Activated T-helper 9 cell treated with anti-CD3 and anti-CD28 coated beads, Interleukin-2, amount 50 U/mL, for 16 hours (primary cell): ENCODE measurements at places on chromosomes 1 and 21.

DNA sequence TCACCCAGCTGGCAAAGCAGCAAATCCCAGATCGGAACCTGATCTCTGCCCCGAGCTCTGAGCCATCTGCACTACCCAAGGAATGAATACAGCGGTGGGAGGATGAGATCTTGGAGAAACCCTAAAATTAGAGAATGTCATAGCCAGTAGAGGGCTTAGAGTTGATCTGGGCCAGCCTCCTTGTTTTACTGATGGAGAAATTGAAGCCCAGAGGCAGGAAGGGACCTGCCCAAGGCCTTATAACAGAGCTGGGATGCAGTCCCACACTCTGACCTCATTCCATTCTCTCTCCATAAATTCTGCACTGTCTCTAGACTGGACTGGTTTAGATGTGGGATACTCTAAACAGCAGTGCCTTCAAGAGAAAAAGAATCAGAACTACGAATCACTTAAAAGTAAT is 4.8 kb upstream of the SFN start:
- DNase-seq = no peak

GRCh38 chr1:173212952-173213491 is 5.9 kb upstream of the TNFSF4 start:
- DNase-seq = no peak

DNA sequence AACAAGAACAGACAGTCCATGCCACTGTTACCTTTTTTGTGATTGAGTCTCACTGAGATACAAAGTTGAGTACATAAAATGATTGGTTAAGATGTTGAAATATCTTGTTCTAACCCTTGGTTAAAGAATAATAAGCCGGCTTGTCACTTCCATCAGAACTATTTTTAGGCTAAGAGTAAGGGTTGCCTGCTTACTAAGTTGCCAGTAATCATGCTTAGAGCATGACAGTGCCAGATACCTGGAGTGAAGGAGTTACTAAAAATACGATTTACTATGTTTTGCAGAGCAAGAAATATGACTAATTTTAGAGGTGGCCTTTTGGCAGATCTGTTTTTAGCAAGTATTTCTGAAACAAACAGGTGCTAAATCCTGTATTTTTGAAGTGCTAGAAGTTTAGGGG is 6.0 kb downstream of the HUNK start:
- no peak for DNase-seq

DNA sequence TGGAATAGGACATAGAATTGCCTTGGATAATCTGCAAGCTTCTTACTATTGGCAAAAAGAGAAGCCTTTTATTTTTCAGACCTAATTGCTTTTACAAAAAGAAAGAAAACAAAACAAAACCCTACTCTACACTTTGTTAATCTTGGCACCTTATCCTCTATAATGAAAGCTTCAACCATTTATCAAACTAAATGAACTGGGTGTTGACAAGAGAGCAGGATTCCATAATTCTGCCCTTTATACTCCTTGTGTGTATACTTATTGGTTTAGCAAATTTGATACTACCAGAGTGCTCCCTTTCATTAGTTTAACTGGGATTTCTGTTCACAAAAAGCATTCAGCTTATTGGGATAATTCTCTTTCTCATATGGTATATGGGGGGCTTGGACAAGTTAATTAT is 3.0 kb upstream of the TMCC2 start:
- DNase-seq = no peak

DNA sequence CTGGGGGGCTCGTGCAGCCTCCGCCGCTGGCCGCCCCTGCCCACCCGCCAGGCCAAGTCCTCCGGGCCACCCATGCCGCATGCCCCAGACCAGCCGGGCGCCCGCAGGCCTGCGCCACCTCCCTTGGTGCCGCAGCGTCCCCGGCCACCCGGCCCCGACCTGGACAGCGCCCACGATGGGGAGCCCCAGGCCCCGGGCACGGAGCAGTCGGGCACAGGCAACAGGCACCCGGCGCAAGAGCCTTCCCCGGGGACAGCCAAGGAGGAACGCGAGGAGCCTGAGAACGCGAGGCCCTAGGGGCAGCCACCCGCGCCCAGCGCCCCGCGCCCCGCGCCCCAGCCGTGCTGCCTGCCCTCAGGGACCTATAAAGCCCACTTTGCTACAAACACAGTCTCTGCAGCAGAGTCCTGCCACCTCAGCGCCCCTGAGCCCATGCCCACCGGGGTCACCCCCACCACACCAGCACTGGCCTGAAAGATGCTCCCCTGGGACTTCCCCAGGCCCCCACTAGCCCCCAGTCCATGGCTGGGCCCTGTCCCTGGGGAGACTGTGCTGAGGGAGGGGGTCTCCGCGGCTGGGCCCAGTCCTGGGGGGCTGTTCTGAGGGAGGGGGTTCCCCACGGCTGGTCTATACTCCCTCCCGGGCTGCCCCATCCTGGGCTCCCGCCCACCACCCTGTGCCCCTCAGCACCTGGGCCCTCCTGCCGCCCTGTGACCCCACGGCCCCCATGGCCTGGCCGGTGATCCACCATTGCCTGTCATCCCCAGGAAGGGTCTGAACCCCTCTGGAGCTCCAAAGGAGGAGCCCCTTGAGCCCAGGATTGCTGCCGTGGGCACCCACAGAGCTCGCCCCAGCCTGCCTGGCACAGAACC is 8.6 kb downstream of the TNFRSF18 start:
- no peak for DNase-seq

DNA sequence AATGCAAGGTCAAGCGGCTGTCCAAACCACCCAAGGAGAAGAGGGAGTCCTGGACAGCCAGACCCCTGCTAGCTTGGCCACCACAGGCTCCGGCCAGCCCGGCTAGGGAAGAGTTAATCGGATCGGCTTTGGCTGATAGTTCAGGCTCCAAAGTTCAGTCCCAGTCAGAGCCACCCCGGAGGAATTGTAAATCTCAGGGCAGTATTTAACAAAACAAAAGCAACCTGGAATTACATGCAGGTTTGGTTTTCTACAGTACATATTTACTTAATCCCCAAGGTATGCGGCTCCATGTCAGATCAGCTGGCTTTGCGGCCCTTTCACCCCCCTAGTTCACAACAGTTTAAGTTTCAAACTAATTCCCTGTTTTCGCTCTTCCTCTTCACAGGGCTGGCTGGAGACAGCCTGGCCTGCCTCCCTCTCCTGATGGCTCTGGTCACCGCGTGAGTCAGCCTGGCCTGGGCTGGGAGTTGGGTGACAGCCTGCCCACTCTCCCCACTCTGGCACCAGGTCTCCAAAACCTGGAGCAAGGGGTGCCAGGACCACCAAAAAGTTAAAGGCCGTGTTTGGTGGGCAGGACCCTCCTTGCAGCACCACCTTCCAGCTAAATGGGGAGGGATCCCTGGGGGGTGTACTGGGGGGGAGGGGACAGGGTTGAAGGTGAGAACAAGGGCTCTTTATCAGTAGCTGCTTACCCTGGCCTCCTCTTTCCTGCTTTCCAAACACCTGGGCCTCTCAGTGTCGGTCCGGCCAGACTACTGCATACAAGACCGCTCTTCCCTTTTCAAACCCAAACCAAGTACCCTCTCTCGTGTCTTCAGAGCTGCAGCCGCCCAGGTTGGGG is 1.9 kb downstream of the DHRS3 start:
- no peak for DNase-seq

- DNase-seq = no peak
Measured at GRCh38 chr1:190578526-190578925, 100.9 kb upstream of the BRINP3 start.

DNA sequence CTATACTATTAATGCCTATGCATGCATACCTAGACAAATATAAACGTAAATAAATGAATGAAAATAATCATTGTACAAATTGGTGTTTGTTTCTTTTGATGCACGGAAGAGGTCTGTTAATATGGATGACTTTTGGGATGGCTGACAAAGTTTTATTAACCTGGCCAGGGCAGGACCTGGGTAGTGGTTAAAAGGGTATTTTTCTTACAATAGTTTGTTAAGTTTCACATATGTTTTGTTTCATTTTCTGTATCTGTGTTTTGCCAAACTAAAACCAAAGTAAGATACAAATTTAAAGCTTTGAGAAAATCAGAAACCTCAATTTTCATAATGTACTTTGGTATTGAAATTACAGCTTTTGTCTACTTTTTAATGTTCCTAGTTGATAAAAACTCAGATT is 222.7 kb upstream of the OLFM3 start:
- DNase-seq = no peak

GRCh38 chr21:45363921-45364467 is 41.0 kb upstream of the COL18A1 start:
- peak; percentile 12 for DNase-seq

DNA sequence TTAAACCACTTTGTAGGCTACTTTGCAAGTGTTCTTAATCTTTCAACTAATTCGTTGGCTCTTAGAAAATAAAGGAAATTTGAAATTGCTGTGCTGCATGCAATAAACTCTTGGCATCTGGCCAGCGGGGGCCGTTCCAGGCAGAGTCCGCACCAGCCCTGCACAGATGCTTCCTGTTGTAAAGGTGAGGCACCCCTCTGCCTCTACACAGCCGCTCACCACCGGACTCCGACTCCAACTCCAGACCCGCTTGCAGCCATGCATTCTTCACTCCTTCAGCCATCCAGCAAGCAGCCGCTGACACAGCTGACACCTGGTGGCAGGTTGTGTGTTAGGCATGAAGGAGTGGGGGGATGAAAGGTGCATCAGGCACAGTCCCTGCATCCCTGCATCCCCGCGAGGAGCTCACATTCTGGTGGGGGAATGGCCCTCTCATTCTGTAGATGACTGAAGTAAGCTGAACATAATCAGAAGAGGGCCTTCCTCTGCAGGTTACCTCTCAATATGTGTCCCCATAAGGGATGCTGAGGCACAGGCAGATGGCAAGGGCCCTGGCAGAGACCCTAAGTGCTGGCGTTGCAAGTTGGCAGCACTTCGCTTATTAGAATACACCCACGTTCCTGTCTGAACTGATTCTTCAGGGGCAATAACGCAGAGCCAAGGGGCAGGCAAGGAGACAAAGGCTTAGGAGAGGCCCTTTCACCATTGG is 56.8 kb downstream of the GLIS1 start:
- DNase-seq = no peak

DNA sequence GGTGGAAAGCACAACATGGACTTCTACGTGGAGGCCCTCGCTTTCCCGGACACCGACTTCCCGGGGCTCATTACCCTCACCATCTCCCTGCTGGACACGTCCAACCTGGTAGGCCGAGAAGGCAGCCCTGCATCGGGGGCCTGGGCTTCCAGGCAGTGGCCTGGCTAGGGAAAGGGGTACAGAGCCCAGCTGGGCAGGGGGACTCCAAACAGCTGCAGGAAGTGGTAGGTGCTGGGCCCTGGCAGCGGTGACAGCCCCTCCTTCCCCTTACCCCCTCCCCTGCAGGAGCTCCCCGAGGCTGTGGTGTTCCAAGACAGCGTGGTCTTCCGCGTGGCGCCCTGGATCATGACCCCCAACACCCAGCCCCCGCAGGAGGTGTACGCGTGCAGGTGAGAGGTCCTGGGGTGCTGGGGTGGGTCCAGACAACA is 30.0 kb upstream of the PADI6 start:
- no peak for DNase-seq

DNA sequence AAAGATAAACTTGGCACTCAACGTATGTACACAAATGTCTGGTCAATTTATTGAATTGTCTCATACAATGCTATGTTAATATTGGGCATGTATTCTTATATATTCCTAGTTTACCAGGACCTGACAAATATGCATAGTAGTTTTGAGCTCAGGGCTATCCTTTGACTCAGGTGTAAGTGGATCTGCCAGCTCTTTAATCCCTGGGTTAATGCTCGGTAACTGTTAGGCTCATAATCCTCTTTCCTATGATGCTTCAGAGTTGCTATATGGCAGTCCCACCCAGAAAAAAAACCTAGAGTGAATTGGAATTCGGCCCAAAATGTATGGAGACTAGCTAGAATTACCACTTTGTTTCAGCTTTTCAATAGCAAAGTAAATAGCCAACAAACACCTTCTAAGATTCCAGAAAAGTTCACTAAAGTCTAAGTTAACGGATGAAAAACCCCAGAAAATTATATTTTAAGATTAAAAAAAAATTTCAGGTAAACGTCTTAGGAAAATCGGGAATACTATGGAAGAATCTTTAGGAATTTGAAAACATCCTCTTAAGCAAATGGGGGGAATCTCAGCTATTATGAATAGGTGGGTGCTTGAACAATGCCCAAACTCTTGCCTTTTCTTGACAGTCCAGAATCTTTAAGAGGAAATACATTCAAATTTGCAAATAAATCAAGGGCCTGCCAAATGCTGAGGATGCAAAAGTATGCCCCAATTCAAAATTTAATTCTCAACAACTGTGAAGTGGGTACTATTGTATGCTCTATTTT is 10.9 kb downstream of the H3-3A start:
- DNase-seq = no peak

DNA sequence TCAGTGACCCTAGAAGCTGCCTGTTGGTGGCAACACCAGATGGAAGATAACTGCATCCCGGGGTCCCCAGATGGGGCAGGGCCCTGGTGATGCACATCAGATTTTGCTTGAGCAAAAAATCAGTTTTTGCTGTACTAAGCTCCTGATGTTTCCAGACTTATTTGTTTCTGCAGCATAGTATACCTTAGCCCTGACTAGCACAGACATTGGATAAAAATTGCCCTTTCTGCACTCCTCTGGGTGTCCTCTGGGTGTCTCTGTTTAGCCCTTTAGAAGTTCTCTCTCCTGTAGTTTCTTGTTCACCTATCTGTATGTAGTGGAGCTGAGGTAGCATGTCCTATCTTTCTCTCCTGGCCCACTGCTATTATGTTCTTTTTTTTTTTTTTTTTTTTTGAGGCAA is 30.3 kb upstream of the PLA2G2C start:
- no peak for DNase-seq

DNA sequence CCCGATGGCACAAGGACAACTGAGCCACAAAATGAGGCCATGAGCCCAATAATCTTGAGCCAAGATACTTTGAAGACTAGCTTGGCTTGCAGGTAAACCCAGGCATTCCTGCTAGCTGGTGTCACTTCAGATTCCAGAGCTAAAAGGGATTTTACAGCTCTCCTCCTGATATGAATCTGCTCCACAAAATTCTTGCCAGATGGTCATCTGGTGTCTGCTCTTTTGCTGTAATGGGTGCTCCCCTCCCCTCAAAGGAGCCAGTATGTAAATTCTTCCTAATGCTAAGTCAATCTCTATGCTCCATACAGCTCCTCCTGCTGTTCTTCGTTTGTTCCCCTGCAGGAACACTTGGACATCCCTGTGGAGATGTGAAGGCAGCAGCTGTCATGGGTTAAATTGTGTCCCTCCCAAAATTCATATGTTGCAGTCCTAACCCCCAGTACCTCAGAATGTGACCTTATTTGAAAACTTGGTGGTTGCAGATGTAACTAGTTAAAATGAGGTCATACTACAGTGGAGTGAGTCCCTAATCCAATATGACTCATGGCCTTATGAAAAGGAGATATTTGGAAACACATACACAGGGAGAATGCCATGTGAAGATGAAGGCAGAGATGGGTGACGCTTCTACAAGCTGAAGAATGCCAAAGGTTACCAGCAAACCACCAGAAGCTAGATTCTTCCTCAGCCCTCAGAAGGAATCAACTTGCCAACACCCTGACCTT is 180.6 kb upstream of the PALMD start:
- no peak for DNase-seq

DNA sequence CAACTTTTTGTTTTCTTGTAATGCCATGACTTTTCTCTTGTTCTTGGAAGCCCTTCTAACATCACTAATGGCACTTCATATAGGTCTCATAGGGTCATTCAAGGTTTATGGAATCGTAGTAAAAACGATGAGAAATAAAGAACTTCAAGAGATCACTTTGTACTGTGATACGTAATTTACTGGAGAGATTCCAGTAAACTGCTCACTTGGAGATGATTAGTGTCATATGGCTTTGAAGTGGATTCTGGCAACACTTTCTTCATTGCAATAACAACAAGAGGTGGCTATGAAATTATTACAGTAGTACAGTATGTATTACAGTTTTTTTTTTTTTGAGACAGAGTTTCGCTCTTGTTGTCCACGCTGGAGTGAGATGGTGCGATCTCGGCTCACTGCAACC is 103.4 kb downstream of the RUSC1 start:
- no peak for DNase-seq
